ENCODE measurements at places on chromosomes 12 and 14.

GRCh38 chr12:49060237-49061156, at the start of gene KMT2D:
TSS of gene KMT2D (minus strand) at chr12:49060794. CDS start at chr12:49055324, 5,470 bp downstream.
- DNase-seq: peak; percentile 78

GRCh38 chr12:124567673-124568373, 411 bp upstream of the NCOR2 start:
- peak; percentile 82 for DNase-seq

DNA sequence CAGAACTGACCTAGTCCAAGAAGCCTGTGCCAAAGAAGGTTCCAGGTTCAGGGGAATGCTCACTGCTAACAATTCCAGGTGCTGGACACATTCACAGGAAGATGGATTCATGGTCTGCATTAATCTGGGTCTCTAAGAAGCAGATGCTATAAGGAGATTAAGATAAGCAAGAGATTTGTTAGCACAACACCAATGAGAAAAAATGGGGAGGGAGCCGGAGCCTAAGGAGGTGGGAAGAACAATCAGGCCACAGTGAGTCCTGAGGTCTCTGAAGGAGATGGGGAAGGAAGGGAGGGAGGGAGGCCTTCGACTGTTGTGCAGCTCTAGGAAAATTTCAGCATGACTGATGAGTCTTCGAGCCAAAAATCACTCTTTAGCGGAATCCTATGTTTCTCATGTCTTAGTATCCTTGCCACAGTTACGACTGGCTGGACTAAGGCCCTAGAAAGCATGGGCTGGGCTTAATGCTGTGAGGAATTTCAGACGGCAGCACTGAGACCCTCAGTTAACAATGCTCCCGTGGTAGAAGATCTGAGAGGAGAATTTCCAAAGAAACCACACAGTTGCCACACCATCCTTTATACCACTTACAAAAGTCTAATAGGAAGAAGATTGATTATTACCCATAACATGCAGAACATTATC, 31.5 kb upstream of the PTGDR start:
- no peak for DNase-seq

DNA sequence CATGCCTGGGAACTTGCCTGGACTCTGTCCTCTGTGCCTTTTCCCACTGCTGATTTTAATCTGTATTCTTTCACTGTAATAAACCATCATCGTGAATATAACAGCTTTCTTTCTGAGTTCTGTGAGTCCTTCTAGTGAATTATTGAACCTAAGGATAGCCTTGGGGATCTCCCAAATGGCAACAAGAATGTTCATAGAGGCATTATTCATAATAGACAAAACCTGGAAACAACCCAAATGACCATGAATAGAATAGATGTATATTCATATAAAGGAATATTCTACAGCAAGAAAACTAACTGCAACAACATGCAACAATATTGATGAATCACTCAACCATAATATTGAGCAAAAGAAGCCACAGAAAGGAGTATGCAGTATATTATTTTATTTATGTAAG, 44.7 kb upstream of the CEP83 start:
- DNase-seq: no peak

DNA sequence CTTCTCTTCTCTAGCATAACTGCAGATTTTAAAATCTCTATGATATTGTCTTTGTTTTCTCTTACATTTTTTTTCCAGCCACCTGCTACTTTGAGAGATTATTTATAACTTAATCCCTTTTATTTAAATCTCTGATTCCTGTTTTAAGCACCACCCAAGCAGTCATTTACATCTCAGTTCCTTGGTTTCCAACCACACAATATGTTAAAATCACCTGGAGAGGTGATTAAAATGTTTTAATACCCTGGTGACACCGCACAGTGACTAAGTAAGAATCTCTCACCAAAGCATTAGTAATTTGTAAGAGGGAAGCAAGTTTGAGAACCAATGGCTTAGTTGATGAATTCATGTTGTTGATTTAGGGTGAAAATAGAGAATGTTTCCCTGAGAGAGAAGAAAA, 849.8 kb downstream of the TMTC2 start:
- no peak for DNase-seq

DNA sequence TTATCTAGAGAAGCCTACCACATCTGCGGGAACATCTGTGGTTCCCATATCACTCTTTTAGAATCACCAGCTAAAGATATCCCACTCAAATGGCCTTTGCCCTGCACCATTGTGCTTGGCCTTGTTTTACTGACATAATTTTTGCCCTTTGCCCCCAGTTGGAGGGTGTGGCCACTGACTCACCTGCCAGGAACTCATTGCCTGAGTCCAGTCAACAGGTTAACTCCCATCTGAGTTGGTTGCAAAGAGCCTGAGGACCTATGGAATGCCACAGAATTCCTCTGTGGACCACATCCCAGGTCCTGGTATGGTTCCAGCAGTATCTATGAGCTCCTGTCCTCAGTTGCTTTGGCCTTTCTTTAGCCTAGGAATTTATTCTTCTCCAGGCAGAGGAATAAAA, 55.7 kb upstream of the PTGR2 start:
- DNase-seq: no peak

DNA sequence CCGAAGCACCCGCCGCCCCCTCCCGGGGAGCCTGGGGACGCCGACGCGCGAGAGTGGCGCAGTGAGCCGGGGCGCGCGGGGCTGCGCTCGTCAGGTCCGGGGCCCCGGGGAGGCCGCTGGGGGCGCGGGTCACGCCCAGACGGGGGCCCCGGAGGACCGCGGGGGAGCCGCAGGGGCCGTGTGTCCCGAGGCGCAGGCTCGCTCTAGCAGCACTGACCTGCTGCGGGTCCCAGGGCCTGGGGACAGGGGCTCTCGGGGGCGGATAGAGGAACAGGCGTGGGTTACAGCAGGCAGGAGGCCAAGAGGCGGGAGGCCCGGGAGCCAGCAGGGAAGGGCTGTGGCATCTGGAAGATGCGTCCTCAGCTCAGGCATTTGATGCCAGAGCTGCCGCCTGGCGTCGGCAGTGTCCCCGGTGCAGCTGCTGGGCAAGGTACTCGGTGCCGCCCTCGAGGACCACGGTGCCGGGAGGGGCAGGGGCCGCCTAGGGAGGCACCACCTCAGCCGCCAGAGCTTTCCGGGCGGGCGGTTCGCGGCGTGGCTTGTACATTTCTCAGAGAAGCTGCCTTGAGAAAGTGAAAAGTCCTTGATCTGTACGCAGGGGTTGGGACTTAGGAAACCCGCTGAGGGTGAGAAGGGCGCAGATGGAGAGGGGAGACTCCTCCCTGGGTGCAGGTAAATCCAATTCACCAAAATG, 1.2 kb downstream of the WNT5B start:
- peak; percentile 69 for DNase-seq

- no peak for DNase-seq
Measured at GRCh38 chr14:34220921-34221320, 241.1 kb downstream of the SPTSSA start.

GRCh38 chr14:20934148-20934762, 21.0 kb upstream of the RNASE2 start:
- no peak for DNase-seq

DNA sequence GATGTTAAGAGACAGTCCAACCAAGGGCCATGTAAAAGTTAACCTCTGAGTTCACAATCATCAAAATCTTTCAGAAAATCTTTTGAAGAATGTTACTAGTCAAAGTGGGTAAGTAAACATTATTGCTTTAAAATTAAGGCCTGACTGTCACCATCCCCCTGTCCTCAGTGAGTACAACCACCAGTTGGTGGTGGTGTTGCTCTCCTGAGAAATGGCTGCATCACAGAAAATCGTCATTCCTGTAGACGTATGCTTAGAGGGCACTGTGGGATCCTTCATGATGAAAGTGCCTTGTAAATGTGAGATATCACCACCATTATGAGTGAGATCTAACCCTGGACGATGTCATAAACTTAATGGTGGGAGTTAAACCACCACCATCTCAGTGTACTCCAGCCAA, 451.2 kb downstream of the RPS29 start:
- DNase-seq: peak; percentile 51

DNA sequence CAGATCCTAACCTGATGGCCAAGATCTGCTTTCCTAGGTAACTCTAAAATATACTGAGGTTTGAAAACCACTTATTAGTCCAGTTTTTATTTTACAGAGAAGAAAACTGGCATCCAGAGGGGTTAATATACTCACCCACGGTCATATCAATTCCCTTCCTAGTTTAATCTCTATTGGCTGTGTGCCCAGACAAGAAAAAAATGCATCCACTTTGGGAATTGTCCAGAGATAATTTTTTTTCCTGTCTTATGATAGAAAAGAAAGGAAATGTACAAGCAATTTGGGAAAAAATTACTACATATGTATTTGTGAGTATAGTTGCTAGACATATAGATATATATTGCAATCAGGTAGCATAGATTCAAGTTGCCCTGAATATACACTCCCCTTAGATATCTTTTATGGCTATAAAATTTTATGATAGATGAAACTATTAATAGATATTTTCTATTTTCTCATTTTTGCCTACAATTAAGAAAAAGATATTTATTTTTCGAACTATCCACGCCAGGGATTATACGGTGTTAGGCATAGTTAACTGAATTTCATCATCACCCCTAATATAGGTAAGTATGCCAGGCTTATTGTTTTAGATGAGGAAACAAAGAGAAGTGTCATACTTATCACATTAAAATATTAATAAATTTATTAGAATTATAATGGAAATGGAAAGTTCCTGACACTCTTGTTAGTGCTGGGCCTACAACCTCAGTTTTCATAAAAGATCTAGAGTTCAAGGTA, 100.5 kb upstream of the SLC38A2 start:
- no peak for DNase-seq

DNA sequence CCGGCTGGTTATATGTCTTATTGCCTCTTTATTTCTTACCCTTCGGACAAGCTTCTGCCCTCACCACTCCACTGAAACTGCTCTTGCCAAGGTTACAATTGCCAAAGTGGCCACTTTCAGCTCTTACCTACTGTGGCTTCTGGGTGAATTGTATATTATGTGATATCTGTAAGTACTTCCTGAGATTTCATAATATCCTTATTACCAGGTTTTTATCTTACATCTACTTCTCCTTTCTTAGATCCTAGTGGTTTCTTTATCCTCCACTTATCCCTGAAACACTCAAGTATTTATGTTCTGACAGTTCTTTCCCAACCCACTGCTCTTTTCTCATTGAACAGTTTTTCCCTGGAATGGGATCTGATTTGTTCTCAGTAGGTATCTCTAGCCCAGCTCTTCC, 10.5 kb downstream of the CELA1 start:
- no peak for DNase-seq

DNA sequence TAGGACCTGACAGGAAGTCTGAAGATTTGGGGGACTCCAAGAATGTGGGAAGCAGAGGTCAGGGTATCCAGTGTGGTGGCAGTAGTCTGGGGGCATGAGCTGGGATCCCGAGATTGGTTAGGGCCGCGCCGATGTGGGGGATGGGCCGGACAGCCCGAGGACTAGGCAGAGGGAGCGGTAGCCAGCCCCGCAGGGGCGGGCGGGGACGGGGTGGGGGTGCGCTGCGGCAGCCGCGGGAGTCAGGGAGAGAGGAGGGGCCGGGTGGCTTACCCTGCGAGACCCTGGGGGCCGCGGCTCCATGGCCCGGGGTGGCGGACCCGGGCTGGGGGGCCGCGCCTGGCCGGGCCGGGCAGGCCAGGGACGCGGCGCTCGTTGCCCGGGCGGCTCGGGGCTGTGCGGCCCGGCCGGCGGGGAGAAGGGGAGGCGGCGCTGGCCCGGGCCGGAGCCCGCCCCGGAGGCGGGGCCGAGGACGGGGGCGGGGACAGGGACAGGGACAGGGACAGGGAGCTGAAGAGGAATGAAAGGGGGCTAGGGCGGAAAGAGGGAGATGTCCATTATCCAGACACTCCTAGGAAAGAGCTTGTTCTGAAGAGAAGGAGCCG, 5.6 kb downstream of the ZNF385A start:
- DNase-seq: no peak

- DNase-seq: no peak
Measured at GRCh38 chr12:107152315-107152714, 59.0 kb upstream of the CRY1 start.

DNA sequence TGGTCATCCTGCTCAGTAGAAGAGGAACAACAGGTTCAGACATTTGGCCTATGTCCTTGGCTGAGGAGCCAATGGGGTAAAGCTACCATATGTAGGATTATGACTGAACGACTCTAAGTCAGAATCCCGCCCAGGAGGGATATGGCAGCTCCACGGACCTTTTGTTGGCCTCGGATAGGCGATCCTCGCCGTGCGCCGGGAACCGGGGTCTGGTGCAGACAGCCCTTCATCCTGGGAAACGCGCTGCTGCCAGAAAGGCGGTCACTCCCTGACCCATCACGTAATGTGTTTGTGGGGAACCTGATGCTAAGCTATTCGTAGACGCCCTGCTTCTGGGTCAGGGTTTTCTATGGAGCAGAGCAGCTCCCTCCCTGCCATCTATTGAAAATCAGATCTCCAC, 178.9 kb upstream of the ALG10B start:
- no peak for DNase-seq

- DNase-seq: no peak
Measured at GRCh38 chr12:131950182-131950913, 606 bp downstream of the EP400 start.
